GM12892 (cell line): ENCODE measurements at places on chromosomes 11 and 22.

GRCh38 chr22:23100124-23100801 lies 29.9 kb downstream of the GNAZ start:
- DNase-seq = no peak

DNA sequence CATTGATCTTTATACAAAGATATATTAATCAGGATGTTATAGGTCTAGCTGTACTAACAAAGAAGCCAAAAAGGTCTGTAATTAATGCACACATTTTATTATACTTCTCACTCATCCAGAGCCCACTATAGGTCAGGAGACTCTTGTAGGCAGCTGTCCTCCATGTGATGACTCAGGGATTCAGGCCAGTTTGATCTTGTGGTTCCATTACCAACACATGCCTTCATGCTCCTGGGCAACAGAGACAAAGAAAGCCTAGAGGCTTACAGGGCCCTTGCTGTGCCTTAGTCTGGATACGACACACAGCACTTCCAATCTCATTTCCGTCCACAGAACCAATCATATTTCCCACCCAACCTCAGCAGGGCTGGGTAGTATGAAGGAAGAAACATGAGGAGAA lies 150.3 kb upstream of the NCAM1 start:
- no peak for DNase-seq

DNA sequence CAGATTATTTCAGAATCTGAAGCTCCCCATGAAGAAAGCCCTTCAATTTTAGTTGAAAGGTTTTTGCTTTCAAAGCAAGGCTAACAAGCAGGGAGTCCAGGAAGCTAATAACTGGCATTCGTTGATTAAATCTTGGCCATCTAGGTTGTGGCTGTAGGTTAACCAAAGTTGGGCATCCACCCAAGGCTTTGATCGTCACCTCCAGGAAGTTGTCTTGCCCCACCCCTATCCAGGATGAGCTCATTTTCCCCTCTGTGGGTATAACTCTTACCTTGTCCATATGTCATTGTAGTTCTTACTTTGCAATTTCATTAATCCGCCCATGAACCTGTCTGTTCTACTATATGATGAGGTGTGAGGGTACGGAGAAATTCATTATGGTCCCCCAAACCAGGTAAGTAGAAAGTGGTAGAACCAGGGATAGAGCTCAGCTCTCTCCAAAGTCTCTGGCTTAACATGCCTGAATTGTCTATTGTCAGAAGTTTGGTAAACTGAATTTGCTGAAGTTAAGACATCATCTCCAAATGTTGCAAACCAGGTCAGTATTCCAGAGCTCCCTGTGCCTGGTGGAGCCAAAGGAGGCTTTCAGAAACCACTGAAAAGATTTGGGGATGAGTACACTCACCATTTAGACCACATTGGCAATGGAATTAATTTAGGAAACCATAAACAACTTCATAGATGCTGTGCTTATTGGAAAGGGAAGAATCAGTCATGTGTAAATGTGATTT lies 97.1 kb downstream of the CD44 start:
- no peak for DNase-seq

- no peak for DNase-seq
These were observed 10.8 kb downstream of the THYN1 start for GRCh38 chr11:134242376-134242775.

DNA sequence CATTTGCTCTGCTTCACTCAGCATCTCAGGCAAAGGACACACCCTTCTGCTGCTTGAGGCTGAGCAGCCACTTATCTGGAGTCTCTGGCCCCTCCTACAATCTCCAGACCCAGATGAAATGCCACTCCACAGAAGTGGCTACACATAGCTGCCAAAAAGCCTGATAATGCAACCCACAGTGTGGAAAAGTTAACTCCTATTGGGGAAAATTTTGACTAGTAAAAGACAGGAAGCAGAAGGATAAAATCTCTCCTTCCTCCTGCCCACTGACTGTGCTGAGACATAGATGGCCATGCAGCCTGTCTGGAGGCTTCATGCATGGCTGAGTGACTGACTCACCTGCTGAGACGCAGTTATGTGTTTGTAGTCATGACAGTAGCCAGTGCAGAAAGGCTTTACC lies 92.3 kb upstream of the TEAD1 start:
- DNase-seq = no peak

GRCh38 chr11:2709429-2709828 lies 9.6 kb upstream of the KCNQ1OT1 start:
- DNase-seq = no peak

DNA sequence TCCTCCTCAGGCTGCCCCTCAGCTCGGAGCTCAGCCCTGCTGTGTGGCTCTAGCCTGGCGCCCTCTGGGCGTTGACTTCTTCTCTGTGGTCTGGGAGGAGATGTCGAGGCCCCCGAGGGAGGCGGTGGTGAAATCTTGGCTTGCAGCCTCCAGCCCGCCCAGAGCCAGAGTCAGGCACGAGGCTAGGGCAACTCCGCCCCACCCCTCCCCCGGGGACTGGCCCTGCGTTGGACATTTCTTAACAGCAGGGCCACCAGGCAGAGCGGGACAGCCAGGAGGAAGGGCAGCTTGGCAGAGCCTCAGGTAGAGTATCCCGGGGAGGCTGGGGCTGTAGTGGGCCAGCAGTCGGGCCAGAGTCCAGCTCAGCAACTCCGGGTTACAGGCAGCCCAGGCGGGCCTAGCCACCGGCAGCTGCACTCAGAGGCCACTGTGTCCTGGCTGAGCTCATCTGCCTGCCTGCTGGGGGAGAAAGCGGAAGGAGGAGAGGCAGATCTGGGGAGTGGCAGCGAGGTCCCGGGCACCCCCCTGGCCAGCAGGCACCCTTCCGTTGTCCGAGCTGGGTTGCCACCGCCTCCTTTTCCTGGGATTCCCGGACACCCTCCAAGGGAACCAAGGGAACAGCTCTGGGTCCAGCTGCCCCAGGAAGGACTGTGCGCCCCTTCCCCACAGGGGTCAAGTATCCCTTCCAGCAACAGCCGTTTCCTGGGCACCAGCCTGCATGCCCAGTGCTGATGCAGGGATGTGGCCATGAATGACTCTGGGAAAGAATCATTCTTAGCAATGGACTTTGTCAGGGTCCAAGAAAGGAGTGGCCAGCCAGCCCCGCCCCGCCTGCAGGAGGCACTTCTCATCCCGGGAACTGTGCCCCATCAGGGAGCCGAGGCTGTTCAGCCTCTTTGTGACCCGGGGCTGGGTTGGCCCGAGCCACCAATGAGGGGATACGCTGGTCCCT lies at the start of gene ALDH3B1:
Gene ALDH3B1, plus strand, starts transcription at position 238 of the 952 bp plus-strand sequence. CDS start 4,971 bp downstream, outside the sequence.
- DNase-seq = no peak

- DNase-seq = no peak
These were observed 68.0 kb downstream of the ZBTB44 start for GRCh38 chr11:130246738-130247137.

- no peak for DNase-seq
These were observed 8.7 kb downstream of the MS4A15 start for GRCh38 chr11:60765355-60765754.

DNA sequence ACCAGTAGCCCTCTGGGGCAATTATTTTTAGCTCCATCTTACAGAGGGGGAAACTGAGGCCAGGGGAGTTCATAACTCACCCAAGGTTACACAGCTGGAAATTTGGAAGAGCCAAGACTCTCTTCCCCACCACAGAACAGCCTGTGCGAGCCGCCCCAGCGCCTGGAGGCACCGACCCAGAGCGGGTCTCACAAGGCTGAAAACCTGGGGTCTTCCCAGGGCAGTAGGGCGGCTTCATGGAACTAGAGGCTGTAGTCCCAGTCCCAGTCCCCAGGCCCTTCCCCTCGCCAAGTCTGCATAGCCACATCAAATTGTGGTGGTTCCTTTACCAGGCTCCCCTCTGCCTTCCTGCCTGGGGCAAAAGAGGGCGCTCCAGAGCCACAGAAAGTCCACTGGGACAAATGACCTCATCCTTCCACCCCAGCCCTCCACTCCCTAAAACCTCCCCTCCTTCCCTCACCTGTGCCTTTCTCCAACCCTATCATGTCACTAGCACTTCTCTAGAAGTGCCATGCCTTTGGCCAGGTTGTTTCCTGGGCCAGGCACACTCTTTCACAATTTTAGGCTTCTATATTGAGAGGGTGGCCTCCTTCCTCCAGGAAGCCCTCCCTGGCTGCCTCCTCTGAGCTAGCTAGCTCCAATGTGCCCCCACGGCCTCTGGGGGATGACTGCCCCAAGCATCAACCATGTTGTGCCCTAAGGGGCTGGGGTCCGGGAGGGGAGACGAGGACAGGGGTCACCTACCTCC lies 15.2 kb upstream of the CDC42EP1 start:
- no peak for DNase-seq

- no peak for DNase-seq
These were observed 83.5 kb upstream of the FSHB start for GRCh38 chr11:30147293-30147692.
